Aorta (tissue), 5 donors: ENCODE measurements at places on chromosomes 16 and 17.
A peak's percentile ranks its signal among the peaks of the same experiment; 100 is the strongest.

- no peaks in the 10 kb centered on the region for H3K27me3 ChIP-seq
- H3K4me3 ChIP-seq: no peak overlapping the region
- H3K36me3 ChIP-seq: no peaks in the 10 kb centered on the region
- DNase-seq: no peak
Observed at GRCh38 chr16:64211331-64211730, 910.5 kb downstream of the CDH11 start.

- no peak overlapping the region for H3K4me3 ChIP-seq
- H3K27me3 ChIP-seq: no peaks in the 10 kb centered on the region
- H3K36me3 ChIP-seq: no peaks in the 10 kb centered on the region
- no peak overlapping the region for H3K27ac ChIP-seq
Observed at GRCh38 chr17:83058266-83058798, 21.1 kb upstream of the METRNL start.

DNA sequence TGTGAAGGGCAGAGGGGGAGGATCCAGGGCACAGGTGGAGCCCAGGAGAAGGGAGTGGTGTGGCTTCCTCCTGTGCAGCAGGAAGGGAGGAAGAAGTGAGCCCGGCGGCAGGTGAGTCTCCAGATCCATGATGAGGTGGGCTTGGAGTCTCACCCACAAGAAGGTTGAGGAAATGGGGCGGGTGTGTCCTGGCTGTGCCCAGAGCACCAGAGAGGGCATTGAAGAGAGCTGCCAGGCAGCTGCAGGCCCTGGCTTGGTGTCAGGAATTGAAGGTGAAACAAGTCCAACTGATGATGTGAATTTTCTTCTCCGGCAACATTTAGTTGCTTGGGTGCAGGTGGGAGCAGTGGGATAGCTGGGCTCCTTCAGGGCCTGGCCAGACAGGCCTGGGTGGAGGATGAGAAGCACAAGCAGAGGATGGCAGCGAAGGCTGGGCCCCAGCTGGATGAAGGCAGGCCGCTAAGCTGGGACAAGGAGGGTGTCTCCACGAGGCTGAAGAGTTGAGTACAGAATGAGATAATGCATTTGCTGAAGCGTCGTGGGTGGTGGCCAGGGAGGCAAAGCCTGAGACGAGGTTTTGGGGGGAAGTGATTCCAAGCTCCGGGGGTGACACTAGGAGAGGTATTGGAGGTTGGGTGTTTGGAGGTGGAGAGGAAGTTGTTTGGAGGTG lies 18.3 kb downstream of the NT5M start:
- no peaks in the 10 kb centered on the region for H3K4me1 ChIP-seq
- peak; percentile 58 for DNase-seq
- H3K36me3 ChIP-seq: no peaks in the 10 kb centered on the region
- H3K4me3 ChIP-seq: no peak overlapping the region
- no peak overlapping the region for H3K27ac ChIP-seq

DNA sequence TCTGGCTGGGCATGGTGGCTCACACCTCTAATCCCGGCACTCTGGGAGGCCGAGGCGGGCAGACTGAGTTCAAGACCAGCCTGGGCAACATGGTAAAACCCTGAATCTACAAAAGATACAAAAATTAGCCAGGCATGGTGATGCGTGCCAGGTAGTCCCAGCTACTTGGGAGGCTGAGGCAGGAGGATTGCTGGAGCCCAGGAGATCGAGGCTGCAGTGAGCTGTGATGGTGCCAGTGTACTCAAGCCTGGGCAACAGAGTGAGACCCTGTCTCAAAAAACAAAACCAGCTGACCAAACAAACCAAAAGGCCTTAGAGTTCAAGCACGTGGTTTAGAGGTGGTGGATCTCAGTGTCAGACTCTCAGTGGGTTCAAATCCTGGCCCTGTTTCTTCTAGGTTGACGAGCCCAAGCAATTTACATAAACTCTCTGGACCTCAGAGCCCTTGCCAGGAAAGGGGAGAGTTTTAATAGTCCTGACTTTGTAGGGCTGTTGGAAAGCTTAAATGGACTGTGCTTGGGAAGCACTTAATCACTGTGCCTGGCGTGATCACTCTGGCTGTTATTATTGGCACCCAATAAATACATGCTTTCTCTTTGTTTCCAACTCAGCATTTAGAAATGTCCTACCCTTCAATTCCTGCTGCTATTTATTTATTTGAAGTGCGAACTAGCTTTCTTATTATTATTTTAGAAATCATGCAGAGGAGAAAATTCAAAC lies 44.7 kb downstream of the ABCC1 start:
- peak; percentile 69 for DNase-seq
- peak overlapping the region; percentile 83 for H3K27ac ChIP-seq
- H3K36me3 ChIP-seq: no peaks in the 10 kb centered on the region
- H3K4me1 ChIP-seq: no peaks in the 10 kb centered on the region
- no peak overlapping the region for H3K4me3 ChIP-seq

DNA sequence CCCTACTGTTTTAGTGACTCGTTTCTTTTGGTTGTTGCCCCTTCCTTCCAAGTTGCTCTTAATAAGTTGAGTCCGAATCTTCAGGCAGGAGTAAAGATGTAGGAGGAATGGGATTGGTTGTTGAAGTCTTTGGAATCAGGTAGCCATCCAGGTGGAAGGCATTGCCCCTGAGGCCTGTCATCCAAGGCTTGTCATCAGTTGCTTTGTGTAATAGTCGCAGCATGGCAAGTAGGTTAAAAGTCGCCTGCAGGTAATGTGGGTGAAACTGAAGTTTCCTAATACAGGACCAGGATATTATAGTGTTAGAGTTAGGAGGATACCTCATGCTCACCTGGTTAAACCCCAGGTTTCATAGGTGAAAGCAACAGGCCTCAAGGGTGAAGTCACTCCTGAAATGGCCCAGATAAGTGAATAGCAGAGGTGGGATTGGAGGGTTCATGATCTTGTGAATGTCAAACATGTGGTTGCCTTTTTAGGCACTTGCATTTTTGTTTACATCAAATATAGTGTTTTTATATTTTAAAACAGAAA lies 934 bp downstream of the PCTP start:
- H3K4me1 ChIP-seq: peaks cover 8% of the 10 kb centered on the region
- peak overlapping the region; percentile 85 for H3K4me3 ChIP-seq
- no peak overlapping the region for H3K27ac ChIP-seq
- H3K36me3 ChIP-seq: peaks cover 2% of the 10 kb centered on the region
- H3K27me3 ChIP-seq: no peaks in the 10 kb centered on the region
- DNase-seq: no peak

DNA sequence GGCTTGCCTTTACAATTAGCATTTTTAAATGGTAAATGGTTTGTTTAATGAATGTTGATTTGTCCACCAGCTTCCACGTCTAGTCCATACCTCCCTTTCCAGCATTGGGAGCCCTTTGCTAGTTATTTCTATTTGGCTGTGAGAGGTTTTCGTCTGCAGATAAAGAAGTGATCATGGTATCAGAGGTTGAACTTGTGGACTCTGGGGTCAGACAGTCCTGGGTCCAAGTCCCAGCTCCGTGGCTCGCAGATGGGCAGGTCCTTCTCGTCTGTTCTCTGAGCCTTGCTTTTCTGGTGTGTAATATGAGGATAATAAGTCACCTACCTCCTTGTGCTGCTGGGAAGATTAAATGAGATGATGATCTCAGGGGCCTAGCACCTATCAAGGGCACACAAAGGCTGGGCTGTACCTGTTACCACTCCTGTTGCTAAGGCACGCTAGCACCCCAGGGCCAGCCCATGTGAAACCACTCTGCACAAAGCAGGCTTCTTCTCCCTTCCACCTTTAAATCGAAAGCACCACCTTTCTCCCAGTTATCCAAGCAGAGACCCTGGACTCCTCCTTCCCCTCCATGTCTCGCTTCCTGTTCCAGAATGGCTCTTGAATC lies 103.9 kb downstream of the GNAO1 start:
- no peak overlapping the region for H3K27ac ChIP-seq
- no peaks in the 10 kb centered on the region for H3K36me3 ChIP-seq
- no peak overlapping the region for H3K4me3 ChIP-seq
- no peaks in the 10 kb centered on the region for H3K27me3 ChIP-seq
- DNase-seq: no peak
- H3K4me1 ChIP-seq: peaks cover 5% of the 10 kb centered on the region

GRCh38 chr16:81826523-81826922 lies 47.4 kb downstream of the PLCG2 start:
- no peak for DNase-seq
- no peaks in the 10 kb centered on the region for H3K4me1 ChIP-seq
- no peaks in the 10 kb centered on the region for H3K27me3 ChIP-seq
- H3K27ac ChIP-seq: no peak overlapping the region
- no peak overlapping the region for H3K4me3 ChIP-seq

DNA sequence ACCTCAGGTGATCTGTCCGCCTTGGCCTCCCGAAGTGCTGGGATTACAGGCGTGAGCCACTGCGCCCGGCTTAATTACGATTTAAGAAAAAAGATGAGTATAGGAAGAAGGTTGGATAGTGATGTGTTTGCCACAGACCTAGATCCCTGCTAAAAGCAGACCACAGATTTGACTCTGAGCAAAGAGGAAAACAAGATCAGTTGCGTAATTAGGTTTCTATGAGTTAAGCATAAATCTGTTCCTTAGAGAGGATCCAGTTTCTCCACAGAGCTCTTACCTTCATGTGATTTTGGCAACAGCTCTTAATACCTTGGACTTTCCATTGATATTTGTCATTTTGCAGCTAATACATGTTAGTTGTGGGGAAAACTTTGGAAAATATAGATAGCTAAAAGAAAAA lies 31.1 kb downstream of the CDH1 start:
- H3K27me3 ChIP-seq: no peaks in the 10 kb centered on the region
- H3K27ac ChIP-seq: no peak overlapping the region
- no peaks in the 10 kb centered on the region for H3K36me3 ChIP-seq
- no peaks in the 10 kb centered on the region for H3K4me1 ChIP-seq
- no peak overlapping the region for H3K4me3 ChIP-seq

- H3K36me3 ChIP-seq: no peaks in the 10 kb centered on the region
- no peaks in the 10 kb centered on the region for H3K27me3 ChIP-seq
- H3K27ac ChIP-seq: no peak overlapping the region
- H3K4me1 ChIP-seq: peaks cover 8% of the 10 kb centered on the region
- no peak overlapping the region for H3K4me3 ChIP-seq
Observed at GRCh38 chr16:10932959-10933710, 9.1 kb downstream of the DEXI start.
